Esophagus squamous epithelium (tissue), 5 donors: ENCODE measurements at places on chromosomes 1 and 21.

DNA sequence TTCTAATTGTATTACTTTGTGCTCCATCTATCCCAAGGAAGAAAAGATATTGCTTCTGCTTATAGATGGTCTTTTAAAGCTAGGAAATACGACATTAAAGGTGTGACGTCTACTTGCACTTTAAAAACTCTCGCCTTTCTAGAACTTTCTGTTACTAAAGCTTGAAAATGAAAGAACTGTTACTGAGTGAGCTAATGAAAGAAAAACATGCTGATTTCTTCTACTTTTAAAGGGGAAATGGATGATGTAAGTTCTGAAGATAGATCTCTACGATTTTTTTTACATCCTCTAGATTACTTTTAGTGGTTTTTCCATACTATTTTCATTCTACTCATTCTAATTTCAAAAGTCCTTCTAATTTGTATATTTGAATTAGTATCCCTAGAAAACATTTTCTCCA lies 387.5 kb downstream of the USP25 start:
- DNase-seq, result no peak

- DNase-seq, result no peak
These were observed 66.4 kb upstream of the BTG3 start for GRCh38 chr21:17679002-17679600.

GRCh38 chr1:150765296-150765976 lies at the start of gene CTSS:
Gene CTSS (minus strand): TSS chr1:150765778. CDS start chr1:150764763, 1,015 bp downstream.
- DNase-seq, result no peak

- DNase-seq, result no peak
These were observed 7.0 kb upstream of the TRIM45 start for GRCh38 chr1:117128323-117129079.

GRCh38 chr1:94934551-94934950 lies 7.6 kb upstream of the CNN3 start:
- DNase-seq, result no peak

- DNase-seq, result no peak
These were observed 24.6 kb downstream of the TEX35 start for GRCh38 chr1:178537382-178538090.

- no peak for DNase-seq
These were observed 93.1 kb downstream of the RGL1 start for GRCh38 chr1:183898001-183898396.

DNA sequence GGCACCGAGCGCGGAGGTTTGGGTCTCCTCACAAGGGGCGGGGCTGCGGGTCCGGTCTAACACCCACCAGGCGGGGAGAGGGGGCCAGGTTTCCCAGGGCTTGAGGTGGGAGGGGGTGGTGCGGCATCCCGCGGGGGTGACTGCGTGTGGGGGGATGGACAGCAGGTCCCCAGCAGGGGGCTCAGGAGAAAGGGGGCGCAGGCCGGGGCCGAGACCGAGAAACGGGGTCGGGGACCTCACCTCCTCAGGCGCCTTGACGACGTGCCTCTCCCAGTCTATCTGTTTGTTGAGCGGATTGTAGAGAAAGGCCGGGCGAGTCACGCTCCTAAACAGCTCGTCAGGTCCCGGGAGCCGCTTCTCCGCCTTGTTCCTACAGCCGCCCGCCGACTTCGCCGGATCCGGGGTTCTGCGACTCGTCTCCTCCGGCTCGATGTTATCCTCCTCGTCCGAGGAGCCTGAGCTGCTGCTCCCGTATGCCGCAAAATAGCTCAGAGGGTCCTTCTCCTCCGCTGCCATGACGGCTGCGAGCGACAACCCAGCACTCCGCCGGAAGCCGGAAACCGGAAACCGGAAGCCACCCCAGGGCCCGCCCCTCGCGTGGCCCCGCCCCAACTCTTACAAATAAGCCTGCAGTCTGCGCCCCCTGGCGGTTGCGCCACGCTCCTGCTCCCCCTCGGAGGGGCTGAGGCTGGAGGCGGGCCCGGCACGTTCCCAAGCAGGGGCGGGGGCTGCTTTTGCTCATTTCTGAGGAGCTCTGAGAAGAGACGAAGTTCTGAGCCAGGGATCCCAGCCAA lies at the start of gene C1orf52:
C1orf52 (minus strand) TSS at position 545 of the 794 bp plus-strand sequence; CDS start at position 516, 29 bp downstream.
- DNase-seq, result peak; percentile 62

DNA sequence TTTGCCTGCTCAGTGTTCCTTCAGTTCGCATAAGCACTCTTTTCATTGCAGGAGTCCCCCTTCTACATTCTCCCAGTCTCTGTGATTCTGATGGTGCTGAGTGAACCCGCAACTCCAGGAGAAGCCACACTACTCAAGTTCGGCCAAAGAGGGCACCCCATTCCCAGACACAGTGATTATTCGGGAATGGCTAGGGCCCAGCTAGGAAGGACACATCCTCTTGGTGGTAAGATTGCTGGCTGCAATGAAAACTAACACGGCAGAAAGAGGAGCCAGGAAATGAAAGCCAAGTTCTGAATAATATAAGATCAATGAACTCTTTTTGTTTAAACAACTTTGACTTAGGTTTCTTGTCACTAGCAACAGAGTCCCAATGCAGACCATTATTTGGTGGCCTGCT lies 14.9 kb downstream of the CREG1 start:
- DNase-seq, result no peak

DNA sequence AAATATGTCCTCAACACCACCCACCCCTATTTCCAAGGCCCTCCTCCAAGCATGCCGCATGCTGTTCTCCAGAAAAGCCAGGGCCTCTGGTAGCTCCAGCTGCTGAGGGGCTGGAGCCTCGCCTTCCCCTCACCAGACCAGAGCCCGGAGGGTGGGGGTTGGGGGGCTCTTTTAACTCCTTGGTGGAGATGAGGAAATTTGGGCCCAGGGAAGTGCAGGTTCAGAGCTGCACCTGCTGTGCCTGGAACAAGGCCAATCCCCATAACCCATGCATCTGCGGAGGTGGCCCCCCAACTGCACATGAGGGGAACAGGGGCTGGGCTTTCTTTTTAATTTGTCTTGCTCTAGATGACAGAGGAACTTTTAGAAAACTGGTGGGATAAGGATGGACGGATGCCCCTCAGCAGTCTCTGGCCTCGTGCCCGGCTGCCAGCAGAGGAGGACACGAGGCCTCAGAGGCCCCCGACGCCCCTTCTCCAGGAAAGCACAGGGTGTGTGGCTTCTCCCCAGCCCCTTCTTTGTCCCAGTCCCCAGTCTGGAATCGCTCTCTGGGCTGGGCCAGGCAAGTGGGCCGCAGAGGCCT lies 550 bp upstream of the SELENON start:
- DNase-seq, result no peak

DNA sequence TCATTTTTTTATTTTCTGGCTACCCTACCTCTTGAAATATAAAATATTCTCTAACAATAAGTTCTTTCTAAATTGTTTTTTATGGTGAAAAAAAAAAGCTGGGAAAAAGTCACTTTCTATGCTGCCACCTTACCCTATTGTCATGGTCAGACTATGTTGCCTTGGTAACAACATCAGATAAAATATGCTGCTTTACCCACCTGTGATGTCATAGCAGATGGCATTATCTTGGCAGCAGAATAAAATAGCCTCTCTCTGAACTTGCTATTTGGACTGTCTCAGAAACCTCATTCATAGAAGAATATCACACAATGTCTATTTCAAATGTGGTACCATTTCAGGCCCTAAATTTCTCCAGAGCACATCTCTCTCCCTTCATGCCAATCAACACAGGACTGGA lies 69.6 kb upstream of the SGIP1 start:
- no peak for DNase-seq

GRCh38 chr1:24636661-24637357 lies 6.3 kb upstream of the SRRM1 start:
- DNase-seq, result no peak

- no peak for DNase-seq
These were observed 11.0 kb downstream of the SFPQ start for GRCh38 chr1:35181790-35182455.

- DNase-seq, result no peak
These were observed 57.7 kb downstream of the ZNF697 start for GRCh38 chr1:119590393-119590792.
